Activated T-helper 9 cell treated with anti-CD3 and anti-CD28 coated beads, Interleukin-2, amount 50 U/mL, for 16 hours (primary cell): ENCODE measurements at places on chromosomes 1 and 21.

DNA sequence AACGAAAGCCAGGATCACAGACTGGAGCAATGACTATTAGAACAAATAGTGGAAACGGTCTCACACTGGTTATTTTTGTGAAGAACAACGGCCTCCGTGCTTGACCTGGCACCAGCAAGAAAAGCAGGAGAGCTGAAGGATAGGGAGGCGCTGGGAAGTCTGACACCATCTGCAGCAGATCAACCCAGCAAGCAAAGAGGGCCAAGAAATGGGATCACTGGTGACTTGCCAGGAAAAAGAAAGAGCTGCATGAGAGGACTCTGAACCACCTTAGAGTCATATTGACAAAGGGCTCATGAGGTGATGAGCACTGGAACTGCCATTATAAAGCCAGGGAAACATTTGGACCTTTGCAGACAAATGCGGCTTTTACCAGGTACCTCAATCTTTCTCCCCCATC lies 25.0 kb downstream of the MTOR start:
- DNase-seq = no peak

DNA sequence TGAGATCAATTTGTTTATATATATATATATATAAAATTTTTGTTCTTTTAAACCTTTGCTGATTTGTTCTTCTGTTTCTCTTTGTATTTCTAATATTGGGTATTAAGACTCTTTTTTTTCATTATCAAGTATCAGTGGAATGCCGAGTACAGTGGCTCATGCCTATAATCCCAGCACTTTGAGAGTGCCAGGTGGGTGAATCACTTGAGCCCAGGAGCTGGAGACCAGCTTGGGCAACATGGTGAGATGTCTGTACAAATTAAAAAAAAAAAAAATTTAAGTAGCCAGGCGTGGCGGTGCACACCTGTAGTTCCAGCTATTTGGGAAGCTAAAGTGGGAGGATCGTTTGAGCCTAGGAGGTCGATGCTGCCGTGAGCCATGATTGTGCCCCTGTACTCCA lies 67.1 kb downstream of the MAST2 start:
- no peak for DNase-seq

- DNase-seq = no peak
Measured at GRCh38 chr1:198047913-198048312, 108.9 kb upstream of the NEK7 start.

DNA sequence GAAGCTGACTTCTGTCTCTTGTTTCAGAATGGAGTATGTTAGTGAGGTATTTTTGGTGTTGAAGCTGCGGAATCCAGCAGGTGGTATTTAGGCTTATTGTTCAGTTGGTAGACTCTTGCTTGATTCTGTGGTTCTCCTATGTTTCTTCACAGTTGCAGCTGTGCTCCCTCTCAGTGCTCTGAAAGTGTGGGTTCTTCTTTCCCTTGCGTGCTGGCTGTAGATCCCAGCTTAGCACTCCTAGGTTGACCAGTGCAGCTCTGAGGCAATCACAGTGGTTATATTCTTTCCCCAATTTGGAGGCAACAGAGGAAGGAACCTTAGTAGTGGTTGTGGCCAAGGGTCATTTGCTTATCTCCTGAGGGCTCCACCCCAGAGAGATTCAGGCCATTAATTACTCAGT lies 269.2 kb upstream of the NRIP1 start:
- no peak for DNase-seq

DNA sequence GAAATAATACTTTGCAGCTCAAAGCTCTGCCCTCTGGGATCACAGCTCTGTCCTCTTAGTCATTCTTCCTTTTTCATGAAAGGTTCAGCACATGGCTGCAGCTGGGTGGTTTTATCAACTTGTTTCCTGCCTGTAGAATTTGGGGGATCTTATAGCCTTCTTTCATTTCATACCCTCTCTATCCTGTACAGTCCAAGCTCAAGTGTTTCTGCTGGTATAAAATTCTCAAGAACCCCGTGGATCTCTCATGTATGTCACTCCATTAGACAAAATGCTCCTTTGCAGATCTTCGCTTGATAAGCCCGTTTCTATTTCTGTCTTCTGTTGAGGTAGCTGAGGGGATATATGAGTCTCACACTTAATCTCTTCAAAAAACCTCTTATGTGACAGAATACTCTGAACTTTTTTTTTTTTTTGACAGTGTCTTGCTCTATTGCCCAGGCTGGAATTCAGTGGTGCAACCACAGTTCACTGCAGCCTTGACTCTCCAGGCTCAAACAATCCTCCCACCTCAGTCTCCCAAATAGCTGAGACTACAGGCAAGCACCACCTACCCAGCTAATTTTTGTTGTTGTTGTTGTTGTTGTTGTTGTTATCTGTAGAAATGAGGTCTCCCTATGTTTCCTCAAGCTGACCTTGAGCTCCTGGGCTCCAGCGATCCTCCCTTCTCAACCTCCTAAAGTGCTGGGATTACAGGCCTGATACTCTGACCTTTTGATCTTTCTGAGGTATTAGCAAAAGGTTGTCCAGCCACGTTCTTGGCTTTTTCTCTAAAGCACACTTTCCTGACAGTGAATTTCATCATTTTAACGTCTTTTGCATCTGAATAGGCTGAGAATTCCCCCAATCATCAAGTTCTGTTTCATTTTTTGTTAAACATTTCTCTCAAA lies 24.6 kb upstream of the COL9A2 start:
- DNase-seq = no peak

GRCh38 chr1:236020359-236021219 lies 44.3 kb downstream of the NID1 start:
- no peak for DNase-seq

- no peak for DNase-seq
Measured at GRCh38 chr1:153612755-153613331, at the start of gene S100A16. Gene S100A16, minus strand, starts transcription at chr1:153613137. Its CDS starts 4,986 bp downstream, at chr1:153608151.

- DNase-seq = no peak
Measured at GRCh38 chr21:45418301-45419071, 13.5 kb downstream of the COL18A1 start.

GRCh38 chr1:111742938-111743549 lies 3.8 kb upstream of the INKA2 start:
- DNase-seq = no peak

DNA sequence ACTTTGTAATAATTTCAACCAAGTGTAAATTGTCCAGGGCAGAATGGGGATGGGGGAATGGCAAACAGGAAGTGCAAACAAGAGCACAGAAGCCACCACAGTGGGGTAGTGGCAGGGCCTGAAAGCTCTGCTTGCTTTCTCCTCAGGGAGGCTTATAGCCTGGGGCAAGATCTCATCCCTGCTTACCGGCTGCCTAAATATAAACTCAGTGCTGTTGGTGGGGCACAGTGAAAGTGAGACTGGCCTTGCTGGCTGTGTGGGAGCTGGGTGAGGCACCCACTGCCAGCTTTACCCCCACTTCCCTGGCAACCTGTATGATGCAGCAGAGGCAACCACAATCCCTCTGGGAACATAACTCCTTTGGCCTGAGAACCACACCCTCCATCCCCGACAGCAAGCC lies 15.2 kb downstream of the STYXL2 start:
- no peak for DNase-seq
